ENCODE measurements at places on chromosomes 13 and 19.

DNA sequence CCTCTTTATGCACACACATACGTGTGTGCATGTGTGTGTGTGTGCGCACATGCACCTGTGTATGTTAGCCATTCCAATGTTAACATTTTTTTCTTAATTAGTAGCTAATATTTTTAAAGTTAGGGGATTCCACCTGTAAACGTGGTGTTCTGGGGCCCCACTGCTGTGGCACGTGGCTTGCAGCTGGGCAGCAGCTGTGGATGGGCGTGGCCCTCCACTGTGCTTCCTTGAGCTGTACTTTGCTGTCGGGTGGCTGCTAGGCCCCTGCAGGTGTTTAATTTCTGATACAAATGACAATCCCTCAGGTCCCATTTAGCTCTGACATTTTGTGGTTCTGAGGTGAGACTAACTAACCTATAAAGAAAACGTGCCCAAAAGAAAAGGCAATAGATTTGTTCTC lies 58.9 kb upstream of the GJB6 start:
- DNase-seq, result no peak

DNA sequence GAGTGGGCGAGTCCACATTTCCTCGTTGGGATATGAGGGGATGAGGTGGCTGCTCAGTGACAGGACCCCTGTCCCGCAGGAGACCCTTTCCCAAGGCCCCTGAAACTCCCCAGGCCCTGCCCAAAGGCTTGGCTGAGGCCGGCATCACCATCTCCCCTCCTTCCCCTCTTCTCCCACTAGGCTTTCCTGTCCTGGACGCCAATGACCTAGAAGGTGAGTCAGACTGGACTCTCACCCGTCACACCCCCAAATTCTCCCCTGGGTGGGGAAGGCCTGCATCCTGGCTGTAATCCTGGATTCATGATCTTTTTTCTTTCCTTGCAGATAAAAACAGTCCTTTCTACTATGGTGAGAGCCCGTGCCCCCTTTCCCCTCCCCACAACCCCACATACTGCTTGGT lies 5.3 kb downstream of the FXYD3 start:
- peak; percentile 53 for DNase-seq

DNA sequence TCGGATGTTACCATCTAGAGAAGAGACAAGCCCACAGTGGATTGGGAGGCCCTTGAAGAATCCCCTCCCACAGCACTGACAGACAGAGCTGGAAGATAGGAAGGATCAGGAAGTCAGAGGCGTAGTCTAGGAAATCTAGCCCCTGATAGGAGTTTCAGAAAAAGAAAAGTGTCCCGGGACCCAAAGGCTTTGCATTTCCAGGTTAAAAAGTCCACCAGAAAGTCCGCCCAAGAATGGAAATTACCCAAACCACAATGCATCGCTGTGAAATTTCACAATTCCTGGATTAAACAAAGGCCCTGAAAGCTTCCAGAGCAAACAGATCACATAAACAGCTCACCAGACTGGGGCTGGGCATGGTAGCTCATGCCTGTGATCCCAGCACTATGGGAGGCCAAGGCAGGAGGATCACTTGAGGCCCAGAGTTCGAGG lies 146.9 kb downstream of the KDM4B start:
- DNase-seq, result no peak

- peak; percentile 17 for DNase-seq
Observed at GRCh38 chr13:33016414-33017322, at the start of gene KL. TSS of gene KL (plus strand) at chr13:33016423. CDS start at chr13:33016441, 18 bp downstream.

DNA sequence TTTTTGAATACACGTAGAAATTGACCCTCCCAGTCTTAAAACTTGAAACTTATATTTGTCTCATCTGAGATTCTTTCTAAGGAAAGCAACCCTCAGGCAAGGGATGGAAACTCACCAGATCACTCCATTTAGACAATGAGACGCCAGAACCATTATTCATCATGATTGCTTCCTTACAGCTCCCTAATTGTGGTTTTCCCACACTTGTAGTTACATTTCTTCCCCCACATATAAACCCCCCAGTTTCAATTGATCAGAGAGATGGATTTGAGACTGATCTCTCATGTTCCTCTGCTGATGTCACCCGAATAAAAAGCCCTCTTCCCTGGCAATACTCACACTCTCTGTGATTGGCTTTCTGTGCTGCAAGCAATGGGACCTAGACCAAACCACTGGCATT lies 197.9 kb upstream of the STARD13 start:
- DNase-seq, result no peak

- no peak for DNase-seq
Observed at GRCh38 chr19:46954502-46954992, 65.1 kb upstream of the NPAS1 start.

DNA sequence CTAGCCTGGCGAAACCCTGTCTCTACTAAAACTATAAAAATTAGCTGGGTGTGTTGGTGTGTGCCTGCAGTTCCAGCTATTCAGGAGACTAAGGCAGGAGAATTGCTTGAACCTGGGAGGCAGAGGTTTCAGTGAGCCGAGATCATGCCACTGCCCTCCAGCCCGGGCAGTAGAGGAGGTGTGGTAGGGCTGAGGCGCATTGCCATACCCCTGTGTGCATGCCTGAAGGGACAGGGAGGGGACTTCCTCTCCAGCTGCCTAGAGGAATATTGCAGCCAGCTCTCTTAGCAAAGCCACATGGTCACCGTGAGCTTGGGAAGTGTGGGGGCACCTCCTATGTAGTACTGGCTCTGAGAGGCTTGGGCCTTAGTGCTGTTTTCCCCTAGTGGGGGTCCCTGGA lies 29.2 kb upstream of the PEPD start:
- DNase-seq, result no peak

DNA sequence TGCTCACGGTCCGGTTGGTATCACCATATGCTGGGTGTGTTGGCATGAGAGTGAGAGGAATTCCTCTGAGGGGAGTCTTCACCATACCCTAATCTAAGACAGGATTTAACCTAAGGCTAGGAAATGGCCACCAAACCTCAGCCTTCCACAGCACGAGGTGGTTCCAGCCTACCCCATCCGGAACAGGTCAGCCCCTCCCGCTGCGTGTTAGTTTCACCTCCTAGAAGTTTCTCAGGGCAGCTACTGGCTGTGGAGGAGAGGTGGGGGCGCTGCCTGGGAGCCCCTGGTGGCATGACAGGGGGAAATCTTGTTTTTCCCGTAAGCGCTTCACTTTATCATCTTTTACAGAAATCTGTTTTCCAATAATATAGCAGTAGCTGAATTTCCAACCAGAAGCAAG lies 55.1 kb downstream of the RGCC start:
- no peak for DNase-seq

DNA sequence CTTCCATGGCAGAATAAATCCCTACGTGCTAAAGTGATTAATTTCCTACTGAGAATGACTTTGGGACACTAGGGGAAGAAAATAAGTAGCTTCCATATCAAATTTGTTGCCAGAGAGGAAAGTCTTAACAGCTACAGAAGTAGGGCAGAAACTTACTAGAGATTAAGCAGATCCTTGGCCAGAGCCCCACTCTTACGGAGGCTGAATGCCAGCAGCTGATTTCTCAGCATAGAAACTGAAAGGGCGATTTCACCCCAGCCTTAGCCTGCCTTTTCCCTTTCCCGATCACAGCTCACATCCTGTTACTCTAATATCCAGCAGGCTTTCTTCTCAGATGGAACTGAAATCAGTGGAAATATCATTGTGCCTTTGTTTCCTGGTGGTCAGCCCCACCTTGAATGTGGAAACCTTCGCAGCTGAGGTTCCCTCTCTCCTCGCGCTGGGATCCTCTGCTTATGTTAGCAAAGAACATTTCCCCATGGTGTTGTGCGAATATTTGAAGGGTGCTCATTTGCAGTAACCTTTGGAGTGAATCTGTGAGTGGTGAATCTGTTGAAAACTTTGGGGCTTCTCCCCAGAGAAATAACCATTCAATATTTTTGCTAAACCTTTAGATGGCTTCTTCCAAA lies 8.4 kb downstream of the FAM124A start:
- DNase-seq, result peak; percentile 43

GRCh38 chr19:54523403-54523802 lies 20.8 kb downstream of the LAIR2 start:
- peak; percentile 80 for DNase-seq

DNA sequence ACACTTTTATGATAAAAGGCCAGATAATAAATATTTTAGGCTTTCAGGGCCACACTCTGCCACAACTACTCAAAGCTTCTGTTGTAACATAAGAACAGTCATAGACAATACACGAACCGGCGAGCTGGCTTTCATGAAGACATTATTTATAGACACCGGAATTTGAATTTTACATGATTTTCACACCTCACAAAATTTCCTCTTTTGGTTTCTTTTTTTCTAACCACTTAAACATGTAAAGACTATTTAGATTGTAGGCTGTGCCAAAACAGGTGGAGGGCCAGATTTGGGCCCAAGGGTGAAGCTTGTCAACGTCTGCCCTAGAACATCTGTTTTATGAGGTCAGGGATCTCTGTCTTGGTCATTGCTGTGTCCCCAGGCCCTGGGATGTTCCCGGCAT lies 29.7 kb upstream of the FXYD3 start:
- no peak for DNase-seq

DNA sequence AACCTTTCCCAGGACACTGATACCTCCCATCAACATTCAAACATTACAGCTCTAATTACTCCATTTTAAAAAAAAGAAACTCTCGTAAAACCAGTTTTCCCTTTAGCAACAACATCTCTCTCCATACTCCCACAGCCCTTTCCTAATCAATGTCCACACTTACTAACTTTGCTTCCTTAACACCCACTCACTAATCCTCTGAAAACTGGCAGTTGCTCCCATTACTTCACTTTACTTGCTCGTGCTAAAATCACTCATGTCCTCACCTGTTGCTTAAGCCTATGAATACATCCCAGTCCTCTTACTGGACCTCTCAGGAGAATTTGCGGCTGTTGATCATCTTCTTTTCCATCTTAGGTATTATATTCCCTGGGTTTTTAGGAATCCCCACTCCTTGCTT lies 44.8 kb downstream of the RBM26 start:
- peak; percentile 45 for DNase-seq

DNA sequence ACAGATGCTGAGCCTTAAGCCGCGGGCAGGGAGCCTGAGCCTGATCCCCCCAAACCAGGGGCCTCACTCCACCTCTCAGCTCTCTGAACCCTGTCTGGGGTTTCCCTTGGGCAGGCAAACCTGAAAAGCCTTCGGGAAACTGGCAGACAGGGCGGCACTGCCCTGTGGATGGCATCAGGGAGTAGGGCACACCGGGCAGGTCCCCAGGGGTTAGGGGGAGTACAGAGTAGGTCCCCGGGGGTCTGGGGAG lies 9.7 kb downstream of the MKNK2 start:
- DNase-seq, result no peak

DNA sequence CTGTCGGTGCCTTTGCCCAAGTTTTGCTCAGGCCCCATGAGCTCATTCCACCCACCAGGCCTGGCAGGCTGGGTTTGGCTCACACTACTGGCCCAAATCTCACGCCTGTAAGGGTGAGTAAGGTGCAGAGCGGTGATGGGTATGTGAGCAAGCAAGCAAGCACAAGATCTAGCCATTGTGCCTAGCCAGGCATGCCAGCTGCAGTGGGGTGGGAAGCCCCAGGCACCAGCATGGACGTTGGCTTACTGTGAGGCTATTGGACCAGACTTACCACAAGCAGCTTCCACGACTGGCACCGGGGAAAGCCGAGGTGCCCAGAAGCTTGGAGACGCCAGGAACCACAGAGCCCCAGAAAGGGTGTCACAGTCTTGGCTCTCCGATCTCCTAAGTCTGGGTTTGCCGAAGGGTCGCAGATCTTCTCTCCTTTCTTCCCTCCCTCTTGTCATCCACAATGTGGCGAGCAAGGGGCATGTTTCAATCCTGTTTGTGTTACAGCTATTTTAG lies 2659.4 kb upstream of the PCDH20 start:
- peak; percentile 72 for DNase-seq

GRCh38 chr13:41678249-41678648 lies 220.9 kb downstream of the RGCC start:
- no peak for DNase-seq

GRCh38 chr19:9178901-9179300 lies at the start of gene OR7D2:
TSS of gene OR7D2 (plus strand) at chr19:9178979. CDS start at chr19:9185782, 6,803 bp downstream.
- DNase-seq, result no peak

DNA sequence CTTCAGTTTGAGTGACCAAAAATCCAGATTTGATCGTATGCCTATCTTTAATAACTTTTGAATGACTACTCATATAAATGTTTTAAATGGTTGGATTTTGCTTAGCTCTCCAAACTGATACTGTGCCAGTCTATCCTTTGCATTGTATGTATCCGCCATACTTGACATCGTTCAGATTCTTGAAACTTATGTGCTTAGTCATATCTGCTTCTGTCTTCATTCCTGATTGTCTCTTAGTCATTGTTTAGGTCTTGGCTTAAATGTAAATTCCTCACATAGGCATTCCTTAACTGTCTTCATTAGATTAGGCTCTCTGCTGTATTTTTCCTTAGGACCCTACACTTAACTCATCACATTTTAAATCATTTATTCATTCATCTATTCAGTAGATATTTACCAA lies 126.0 kb downstream of the PCCA start:
- DNase-seq, result no peak

DNA sequence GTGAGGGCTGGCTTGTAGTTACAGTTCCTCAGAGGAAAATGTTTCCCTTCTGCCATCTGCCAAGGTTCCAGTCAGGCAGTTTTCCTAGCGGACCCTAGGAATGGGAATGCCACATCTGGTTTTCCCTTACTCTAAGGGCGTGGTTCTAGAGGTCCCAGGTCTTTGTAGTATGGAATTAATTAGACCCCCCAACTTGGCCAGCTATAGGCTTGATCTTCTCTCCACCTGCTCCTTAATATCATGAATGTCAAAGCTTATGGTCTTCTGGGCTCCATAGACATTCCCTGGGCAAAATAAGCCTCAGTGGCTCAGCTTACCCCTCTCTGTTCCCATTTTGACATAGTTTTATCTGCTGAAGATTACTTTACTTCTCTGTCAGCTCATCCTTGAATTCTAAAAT lies 70.0 kb downstream of the ZNF568 start:
- no peak for DNase-seq

GRCh38 chr13:111241006-111241755 lies 79.3 kb upstream of the TEX29 start:
- no peak for DNase-seq

- no peak for DNase-seq
Observed at GRCh38 chr13:98954313-98954712, 23.6 kb downstream of the DOCK9 start.

DNA sequence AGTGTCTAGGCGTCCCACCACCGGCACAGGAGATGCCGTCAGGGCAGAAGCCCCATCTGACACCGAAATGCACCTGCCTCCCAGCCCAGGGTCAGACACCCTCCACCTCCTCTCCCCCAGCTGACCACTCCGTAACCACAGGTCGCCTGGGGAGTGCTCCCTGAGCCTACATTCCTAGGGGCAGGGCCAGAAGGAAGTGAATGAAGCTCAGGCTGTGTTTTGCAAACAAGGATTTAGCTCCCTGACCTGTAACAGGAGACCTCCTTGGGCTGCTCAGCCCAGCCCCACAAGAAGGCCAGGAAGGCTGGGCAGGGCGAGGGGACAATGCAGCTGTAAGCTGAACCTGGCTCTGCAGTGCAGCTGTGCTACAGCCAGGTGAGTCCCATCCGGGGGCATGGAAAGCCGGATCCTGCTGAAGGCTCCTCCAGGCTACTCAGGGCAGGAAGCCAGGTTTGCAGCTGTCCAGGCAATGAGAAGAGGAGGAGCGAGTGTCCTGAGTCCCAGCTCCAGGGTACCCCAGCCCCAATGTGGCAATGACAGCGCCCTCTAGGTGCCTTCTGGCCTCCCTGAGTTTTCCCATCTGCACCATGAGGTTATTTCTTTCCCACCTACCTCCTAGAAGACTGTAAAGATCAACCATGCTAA lies 42.1 kb downstream of the RHPN2 start:
- DNase-seq, result no peak

GRCh38 chr13:107534548-107534947 lies 680.8 kb downstream of the LIG4 start:
- DNase-seq, result no peak

GRCh38 chr13:47801555-47801954 lies 199.5 kb downstream of the SUCLA2 start:
- DNase-seq, result no peak
